ENCODE measurements at places on chromosomes 1 and 21.

DNA sequence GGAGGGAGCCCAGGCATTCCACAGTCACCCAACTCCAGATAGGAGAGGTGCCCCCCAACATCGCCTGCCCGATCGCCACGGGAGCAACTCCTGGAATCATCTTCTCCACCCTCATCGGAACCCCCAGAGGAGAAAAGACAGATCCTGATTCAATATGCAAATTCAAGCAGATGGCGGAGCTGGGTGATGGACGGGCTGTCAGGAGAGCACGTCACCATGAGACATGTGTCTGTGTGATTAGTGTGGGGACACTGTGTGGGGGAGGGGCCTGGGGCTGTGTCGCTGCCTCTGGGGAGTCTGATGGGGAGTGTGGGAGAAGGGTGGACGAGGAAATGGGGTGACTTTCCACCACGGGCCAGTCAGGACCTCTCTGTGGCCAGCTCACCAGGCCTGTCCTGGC is 90.2 kb upstream of the CSF3R start:
- DNase-seq = no peak

- DNase-seq = no peak
These were observed 110.8 kb downstream of the FOXD2 start for GRCh38 chr1:47548637-47549036.

DNA sequence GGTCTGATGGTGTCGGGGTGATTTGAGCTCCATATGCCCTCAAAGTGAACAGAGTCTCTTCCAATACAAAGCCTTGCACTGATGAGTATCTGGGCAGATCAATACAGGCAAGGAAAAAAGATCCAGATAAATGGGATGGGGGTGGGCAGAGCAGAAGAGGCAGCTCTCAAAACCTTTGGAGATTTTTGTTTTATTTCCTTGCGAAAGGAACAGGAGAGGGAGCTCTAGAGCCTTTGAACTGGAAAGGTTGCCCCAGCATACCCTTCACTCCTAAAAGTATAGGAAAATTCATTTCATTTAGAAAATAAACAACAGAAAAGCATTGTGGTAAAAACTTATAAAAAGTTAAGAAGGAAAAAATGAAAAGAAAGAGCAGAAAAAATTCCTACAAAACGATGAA is 31.4 kb upstream of the OLIG2 start:
- no peak for DNase-seq

- no peak for DNase-seq
These were observed 11.3 kb downstream of the DFFB start for GRCh38 chr1:3868464-3869006.

- DNase-seq = no peak
These were observed 2.1 kb upstream of the GPR61 start for GRCh38 chr1:109537450-109538178.

DNA sequence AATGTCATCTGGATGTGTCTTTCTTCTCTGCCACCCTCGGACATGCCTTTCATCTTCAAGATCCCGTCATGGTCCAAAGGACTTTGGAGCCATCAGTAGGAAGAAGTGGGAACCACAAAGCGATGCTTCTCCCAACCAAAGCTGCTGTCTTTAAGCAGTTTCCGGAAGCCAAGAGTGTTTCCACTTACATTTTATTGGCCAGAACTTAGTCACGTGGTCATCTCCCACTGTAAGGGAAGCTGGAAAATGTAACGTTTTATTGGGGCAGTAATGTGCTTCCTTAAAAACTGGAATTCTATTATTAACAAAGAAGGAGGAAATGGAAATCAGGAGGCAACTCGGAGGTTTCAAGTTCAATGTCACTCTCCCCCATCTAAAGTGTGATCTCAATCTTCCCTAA is 170.8 kb downstream of the ATG4C start:
- no peak for DNase-seq

GRCh38 chr1:69568421-69569174 is 876 bp downstream of the LRRC7 start:
- no peak for DNase-seq

DNA sequence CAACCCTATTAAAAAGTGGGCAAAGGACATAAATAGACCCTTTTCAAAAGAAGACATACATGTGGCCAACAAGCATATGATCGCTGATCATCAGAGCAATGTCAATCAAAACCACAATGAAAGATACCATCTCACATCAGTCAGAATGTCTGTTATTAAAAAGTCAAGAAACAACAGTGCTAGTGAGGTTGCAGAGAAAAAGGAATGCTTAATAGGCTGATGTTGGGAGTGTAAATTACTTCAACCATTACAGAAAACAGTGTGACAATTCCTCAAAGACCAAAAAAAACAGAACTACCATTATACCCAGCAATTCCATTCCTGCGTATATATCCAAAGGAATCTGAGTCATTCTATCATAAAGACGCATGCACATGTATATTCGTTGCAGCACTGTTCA is 13.2 kb downstream of the USH2A start:
- no peak for DNase-seq

DNA sequence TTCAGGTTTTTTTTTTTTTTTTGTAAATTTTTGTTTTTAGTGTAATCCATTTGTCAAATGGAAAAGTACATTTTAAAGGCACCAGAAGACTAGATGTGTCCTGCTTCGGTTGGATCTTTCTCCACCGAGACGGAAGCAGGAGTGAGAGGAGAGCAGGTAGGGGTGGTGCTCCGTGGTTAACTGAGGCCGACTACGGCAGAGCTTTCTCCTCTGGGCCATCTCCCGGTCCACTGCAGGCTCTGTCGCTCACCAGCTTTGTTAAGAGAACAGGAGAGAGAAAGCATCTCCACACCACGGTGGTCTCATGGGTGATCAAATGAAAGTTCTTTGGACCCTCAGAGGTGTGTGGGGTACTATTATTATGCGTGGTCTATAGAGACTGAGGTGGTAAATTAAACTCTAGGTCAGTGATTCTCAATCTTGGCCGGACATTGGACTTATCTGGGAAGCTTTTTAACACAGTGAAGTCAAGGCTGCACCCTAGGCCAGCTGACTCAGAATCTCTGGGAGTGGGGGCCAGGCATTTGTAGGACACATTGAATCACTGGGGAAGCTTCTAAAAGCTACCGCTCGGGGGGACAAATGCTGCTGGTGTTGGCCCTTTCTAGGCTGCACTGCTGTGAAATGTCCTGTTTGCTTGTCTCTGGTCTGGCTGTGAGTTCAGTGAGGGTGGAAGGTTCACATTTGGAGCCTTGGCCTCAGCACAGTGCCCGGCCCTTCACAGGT is 25.0 kb downstream of the ABCA4 start:
- DNase-seq = no peak

DNA sequence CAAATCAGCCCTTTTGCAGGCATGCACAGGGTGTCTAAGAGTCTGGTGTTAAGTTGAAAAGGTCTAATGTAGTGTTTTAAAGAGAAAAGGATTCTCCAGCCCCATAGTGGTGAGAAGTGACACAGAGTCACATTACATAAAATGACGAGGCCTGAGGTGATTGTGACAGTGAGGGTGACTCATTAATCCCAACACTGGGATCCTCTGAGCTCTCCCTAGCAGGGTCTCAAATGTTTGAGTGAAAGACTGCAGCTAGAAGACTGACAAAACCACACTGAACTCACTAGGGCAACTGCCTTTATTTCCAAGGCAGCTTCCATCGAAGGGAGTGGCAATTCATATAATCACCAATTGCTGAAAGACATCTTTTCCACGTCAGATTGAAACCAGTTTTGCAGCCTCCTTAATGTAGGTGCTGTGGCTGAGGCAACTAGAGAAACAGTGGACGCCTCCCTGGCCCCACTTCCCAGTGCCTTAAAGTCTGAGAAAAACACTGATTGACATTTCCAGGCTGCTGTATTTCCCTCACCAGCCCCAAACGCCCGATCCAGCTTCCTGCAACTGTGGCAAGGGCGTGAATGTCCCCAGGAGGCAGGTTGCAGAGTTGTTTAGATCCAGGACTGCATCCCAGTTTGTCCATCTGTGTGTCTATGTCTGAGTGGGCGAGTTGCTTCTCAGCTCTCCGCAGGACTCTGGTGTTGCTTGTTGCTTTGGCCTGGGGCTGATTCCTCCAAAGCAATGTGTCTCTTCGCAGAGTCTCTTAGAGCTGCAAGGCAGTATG is 81.4 kb downstream of the RUNX1 start:
- DNase-seq = no peak

GRCh38 chr1:40820251-40820797 is 36.7 kb downstream of the KCNQ4 start:
- no peak for DNase-seq

GRCh38 chr1:180244840-180245239 is 14.8 kb downstream of the LHX4 start:
- DNase-seq = no peak

DNA sequence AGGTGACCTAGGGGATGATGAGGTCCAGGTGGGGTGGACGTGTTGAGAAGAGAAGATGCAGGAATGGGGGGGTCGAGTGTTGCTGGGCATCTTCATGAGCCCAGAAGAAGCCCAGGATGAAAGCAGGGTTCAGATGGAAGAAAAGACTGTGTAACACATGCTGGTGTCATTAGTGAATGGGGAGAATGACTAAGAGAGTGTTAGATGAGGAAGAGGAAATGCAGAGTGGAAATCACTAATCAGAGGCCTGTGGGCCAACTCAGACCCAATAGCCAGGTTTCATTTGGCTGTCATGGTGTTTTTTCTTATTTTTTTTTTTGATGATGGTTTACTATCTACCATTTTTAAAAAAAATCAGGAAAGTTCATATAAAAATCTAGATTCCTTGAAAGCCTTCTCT is 180.8 kb upstream of the CAMK1G start:
- no peak for DNase-seq

- no peak for DNase-seq
These were observed 303.6 kb downstream of the PTPRC start for GRCh38 chr1:198942466-198942865.

DNA sequence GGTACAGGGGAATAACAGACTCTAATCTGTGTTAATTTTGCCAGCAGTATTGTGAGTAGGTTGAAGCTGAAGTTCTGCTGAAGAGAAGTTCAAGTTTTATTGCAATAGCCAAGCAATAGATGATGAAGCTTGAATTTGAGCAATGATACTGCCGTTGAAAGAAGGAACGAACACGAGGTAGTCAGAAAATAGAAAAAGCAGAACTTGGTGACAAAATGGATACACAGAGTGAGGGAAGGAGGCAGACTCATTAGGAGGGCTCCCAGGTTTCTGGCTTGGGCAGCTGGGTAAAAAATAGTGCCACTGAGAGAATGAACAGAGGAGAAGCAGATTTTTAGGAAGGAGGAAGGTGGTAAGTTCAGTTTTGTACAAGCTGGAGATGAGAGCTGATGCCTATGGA is 22.3 kb upstream of the AGO1 start:
- no peak for DNase-seq

DNA sequence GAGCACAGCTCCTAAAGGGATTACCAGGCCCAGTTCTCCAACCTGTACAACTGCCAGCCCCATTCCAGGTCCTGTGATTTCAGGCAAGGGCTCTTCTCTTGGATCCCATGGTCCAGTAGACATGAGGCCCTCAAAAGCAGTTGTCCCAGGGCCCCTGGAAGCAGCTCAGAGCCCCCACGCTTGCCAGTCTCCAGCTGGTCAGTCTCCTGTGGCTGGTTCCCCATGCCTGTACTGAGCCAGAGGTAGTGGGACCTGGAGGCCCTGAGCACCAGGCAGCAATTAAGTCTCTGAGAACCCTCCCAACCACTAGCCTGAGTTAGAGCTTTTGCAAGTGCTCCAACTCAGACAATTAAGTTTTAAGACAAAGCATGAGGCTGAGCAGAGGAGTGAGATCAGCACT is 36.9 kb downstream of the CDC42BPA start:
- DNase-seq = no peak

DNA sequence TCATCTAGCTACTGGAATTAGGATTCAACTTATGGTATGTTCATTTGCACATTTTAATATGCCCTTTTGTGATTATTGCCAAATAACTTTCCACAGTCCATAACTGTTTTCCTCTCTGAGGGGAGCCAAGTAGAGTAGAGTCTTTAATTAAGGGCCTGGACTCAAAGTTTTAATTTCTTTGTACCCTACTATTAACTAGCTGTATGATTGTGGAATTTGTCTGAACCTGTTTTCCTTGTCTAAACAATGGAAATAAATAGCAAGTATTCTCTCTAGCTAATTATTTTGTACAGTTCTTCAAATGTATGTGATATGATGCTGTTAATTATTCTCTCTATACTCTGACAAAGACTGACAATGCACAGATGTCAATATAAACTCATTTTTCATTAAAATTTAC is 24.0 kb upstream of the SLC30A10 start:
- no peak for DNase-seq

- DNase-seq = no peak
These were observed 220.6 kb upstream of the PKN2 start for GRCh38 chr1:88463401-88463985.

DNA sequence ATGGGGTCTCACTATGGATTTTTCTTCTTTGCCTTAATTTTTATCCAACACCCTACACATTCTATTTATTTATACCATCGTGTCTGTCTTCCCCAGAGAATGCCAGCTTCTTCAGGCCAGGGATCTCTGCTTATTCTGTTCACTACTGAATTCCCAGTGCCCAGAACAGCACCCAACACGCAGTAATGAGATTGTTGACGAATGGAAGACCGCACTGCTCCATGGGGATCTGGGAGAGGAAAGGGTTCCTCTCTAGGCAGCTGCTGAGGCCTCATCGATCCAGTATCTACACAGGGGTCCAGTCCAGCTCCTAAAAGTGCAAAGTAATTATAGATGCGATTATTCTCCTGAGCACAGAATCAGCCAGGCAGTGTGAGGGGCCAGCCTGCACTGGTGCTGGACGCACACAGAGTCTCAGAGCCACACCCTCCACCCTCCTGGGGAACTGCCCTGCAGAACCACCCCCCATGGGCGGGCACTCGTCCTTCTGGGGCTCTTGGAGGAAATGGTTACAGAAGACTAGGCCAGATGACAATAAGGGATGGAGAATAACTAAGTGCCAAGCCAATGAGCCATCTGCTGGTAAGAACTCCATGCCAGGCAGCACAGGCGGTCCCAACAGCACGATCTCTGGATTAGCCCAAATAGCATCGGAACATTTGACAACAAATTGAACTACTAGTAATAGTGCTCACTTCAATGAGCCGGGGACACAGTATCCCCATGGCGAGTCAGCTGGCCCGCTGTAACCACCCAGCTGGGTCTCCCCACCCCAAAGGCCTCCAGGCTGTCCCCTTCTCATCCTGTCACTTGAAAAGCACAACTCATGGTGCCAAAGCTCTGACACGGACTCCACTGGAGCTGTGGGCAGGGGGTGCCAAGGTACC is 1.7 kb upstream of the PDE9A start:
- DNase-seq = no peak

GRCh38 chr1:201827321-201828216 is 1.4 kb upstream of the IPO9 start:
- DNase-seq = no peak

DNA sequence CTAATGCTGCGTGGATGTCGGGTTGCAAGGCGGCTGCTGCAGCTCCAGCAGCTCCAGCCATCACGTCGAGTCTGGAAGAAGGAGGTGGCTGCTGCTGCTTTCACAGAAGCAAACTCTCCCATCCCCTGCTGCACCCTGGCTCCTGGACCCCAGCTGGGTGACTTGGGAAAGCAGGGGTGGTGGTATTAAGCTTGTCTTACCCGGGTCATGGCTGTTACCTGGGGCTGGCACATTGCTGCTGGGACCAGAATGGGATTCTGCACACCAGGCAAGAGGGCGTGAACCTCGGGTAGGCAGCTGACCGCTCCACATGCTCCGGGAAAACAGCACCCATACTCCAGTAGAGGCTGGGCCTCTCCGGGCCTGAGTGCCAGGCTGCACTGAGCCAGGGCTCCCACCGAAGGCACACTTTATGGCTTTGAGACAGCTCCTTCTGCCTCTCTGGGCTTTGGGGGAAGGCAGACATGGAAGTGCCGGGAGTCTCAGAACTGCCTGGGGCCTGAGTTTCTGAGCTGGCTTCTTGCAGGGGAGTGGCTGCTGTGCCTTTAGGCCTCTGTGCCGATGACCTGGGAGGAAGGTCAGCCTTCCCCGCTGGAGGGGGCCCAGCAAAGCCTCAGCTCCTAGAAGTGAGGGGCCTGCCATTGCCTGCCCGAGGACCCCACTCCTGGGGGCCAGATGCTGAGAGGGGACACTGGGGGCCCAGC is 1.2 kb downstream of the SMIM1 start:
- DNase-seq = no peak
